Vagina (tissue), 2 donors: ENCODE measurements at places on chromosomes 5 and 9.

- no peak for DNase-seq
These were observed 26.7 kb upstream of the FRMPD1 start for GRCh38 chr9:37624073-37624472.

DNA sequence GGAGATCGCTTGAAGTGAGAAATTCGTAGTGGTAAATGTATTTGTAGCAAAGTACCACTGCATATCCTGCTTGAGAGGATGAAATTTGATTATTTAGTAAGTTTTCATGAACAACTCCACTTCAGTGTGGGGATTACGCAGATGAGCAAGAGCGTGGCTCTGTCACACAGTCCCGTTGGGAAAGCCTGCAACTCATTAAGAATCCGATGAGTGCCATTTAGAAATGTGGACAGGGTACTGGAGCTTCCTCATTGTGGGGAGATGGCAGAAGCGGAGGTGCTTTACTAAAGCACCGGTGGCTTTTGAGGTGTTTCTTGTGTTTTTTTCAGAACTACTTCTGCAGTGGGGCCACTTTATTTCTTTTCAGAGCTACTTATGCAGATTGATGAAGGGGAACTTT is 1.4 kb downstream of the TJP2 start:
- DNase-seq, result no peak

GRCh38 chr9:16884952-16885513 is 14.6 kb upstream of the BNC2 start:
- no peak for DNase-seq

DNA sequence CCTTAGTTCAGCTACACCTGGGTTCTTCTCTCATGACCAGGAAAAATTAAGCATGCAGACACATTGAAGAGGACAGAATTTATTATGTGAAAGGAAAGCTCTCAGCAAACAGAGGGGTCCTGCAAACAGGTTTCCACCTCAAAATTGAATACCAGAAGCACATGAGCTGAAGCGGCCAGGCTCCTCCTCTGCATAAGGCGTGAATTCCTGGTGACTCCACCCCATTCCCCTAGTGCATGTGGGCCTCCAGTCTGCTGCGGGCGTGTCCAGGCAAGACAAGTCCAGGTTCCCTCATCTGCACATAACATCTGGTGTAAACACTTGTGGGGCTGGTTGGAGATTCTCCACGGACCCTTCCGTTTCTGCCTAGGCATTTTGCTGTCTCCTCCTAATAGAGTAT is 1156.4 kb downstream of the FOXD4L5 start:
- DNase-seq, result no peak

DNA sequence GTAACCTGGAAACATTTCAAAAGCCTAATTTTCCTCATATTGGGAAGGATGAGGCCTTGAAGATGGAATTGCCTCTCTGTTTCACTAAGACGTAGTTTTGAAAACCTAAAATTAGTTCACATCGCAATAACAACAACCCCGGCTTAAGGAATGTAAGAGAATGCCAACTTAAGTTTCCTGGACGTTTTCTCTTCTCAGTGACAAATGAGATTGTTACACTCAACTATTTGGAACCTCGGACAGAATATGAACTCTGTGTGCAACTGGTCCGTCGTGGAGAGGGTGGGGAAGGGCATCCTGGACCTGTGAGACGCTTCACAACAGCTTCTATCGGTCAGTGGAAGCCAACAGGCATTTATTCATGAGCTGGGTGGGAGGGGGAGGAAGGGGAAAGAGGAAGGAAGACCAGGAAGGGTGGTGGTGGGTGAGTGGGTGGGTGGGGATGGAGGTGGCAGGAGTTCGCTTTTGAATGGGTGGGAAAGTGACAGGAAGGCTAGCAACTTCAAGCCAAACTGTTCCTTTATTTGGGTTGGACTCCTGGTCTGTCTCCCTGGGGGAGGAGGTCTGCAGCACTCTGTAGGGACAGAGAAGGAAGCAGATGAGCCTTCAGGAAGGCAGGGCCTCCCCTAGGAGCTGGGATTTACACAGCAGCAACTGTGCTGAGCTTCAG is 83.4 kb downstream of the TEK start:
- no peak for DNase-seq

- no peak for DNase-seq
These were observed 481.9 kb downstream of the ZNF608 start for GRCh38 chr5:124264499-124264898.

DNA sequence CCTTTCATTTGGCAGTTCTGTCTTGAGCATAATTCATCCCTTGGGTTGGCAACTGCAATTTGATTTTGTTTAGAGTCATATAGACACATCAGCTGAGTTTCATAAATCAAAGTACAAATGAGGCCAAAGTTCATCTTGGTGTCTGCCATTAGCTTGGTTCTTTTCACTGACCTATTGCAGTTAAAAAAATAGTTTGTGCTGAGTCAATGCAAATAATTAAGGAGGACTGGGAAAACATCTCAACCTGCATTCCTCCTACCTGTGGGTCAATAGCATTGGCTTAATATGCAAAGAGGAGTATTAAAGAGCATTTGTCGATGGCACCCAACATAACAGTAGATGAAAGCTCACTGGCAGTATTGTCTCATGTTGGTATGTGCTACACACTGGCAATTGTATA is 1.6 kb downstream of the PKD2L2 start:
- no peak for DNase-seq

GRCh38 chr9:124448019-124448418 is 2.2 kb upstream of the ADGRD2 start:
- DNase-seq, result no peak

DNA sequence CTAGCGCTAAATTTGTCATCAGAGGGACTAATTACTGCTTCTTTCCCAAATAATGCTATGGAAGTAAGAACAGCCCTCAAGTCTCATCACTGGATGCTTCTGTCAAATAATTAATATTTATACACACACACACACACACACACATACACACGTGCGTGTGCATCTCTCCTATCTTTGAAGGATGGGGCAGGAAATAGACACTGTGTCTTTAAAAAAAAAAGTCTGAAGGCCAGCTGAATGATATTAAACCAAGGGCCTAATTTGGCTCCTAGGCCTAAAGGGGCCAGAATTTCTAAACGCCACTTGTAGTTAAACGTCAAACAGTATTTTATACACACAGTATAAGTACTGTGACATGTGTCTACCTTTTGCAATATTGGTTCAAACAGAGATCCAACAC is 3.3 kb downstream of the SLF1 start:
- no peak for DNase-seq
